ENCODE measurements at places on chromosomes 6 and 20.

DNA sequence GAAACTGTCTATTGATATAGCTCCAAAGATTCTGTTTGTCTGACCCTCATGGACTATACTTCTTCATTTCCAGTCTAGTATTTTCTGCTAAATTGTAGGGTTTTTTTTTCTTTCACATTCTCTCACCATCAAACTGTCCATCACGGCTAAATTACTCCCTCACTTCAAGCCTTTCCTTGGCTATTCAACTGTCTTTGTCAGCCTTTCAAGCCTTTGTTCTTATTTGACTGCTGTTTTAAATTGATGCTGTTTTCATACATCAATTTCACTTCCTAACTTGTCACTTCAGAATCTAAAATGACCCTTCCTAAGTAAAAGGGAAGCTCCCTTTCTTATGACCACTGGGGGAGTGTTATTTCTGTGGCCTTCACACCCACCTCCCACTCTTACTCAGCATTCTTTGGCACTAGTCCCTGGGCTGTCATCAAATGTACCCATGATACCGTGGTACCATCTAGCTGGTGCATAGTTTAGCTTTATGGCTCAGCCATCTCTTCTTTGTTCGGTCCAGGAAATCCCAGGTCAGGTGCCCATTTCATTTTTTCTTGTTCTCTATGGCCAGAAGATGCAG lies 8.6 kb downstream of the GJA1 start:
- DNase-seq, result no peak

GRCh38 chr20:2946988-2947961 lies 74.0 kb downstream of the PTPRA start:
- DNase-seq, result no peak

GRCh38 chr6:15994814-15995459 lies 133.9 kb upstream of the MYLIP start:
- DNase-seq, result no peak

GRCh38 chr6:144353871-144354314 lies 68.8 kb downstream of the UTRN start:
- DNase-seq, result no peak

GRCh38 chr6:88920774-88921733 lies 42.4 kb downstream of the RNGTT start:
- DNase-seq, result no peak

GRCh38 chr6:35775031-35775430 lies 1.4 kb upstream of the CLPSL2 start:
- DNase-seq, result no peak

DNA sequence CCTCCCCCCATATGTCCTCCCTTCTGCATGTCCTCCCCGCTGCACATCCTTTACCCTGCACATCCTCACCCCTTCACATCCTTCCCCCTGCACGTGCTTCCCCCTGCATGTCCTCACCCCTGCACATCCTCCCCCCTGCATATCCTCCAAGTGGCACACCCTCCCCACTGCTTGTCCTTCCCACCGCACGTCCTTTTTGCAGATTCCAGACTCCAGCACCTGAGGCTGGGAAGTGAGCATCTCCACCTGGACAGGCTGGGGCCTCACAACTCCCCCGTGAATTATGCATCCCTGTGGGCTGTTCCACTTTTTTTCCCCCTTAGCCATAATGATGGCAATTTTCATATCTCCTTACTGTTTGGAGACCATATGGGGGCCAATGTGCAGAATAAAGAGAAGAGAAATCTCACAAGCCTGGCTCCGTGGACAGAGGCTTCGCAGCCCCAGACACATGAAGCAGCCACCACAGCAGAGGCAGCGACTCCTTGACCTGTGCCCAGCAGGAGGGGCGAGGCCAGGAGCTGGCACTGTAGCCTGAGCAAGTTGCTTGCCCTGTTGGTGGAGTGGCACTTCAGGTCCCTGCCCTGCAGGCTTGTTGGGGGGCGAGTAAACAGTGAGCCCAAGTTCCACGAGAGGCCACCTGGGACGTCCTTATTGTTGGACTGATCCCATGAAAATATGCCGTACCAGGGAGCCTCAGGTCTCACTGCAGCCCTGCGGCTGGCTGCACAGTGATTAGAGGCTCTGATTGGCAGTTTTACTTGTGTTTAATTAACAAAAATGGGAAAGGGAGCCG lies 113.1 kb downstream of the SYNDIG1 start:
- no peak for DNase-seq

GRCh38 chr6:13865141-13865540 lies 50.8 kb upstream of the MCUR1 start:
- DNase-seq, result no peak

- DNase-seq, result no peak
These were observed 4.8 kb downstream of the PHF20 start for GRCh38 chr20:35776513-35777101.

DNA sequence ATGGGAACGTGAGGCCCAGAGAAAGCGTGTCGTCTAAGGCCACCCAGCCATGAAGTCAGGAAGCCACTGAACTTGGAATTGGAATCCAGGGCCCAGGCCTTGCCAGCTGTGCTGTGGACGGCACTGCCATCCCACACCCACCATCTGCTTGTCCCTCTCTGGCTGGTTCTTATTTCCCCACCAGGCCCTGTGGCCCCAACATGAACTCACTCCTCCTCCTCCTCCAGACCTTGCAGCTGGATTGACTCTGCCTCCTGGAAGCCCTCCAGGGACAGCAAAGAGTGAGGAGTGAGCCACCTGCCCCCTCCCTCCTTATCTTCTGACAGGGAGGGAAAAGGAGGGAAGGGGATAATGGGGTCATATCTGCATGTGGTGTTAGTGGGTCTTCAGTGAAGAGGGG lies 16.0 kb upstream of the IP6K3 start:
- no peak for DNase-seq

GRCh38 chr6:144769142-144769541 lies 484.0 kb downstream of the UTRN start:
- no peak for DNase-seq
